Activated CD4-positive, alpha-beta T cell treated with anti-CD3 and anti-CD28 coated beads for 4 hours (primary cell): ENCODE measurements at places on chromosomes 16 and 17.

- DNase-seq: no peak
These were observed 550 bp downstream of the EIF4A3 start for GRCh38 chr17:80146121-80147034.

- DNase-seq: no peak
These were observed 313.6 kb downstream of the HS3ST4 start for GRCh38 chr16:26005336-26005735.

- DNase-seq: no peak
These were observed 134.0 kb upstream of the IRX6 start for GRCh38 chr16:55189682-55190636.

DNA sequence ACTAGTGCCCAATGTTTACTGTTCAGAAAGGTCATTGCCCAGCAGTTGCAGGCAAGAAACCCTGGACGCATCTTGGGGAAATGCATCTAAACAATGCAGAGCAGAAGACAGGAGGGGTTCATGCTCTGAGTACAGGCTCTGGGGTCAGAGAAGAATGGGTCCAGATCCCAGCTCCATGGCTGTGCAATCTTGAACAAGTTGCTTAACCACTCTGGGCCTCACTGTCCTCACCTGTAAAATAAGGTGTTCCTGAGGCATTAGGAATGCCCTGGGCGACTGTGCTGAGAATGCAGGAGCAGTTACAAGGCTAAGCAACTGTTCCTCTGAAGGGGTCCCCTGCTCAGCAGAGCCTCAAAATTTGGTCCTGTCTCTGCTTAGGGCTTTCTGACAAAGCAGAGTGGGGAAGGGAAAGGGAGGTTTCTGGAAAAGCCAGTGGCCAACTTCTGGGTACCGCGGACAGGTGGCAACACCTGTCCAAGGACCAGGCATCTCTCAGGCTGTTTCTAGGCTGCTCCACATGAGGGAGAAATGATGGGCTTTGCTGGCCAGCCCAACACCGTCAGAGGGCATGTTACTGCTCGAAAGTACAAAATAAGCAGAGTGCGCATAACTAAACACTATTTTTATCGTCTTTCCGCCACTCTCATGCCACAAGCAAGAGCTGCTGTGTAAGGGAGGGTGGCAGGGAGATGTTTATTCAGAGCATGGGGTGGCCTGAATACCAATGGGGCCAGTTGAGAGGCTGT lies 176.8 kb downstream of the XYLT1 start:
- DNase-seq: no peak

DNA sequence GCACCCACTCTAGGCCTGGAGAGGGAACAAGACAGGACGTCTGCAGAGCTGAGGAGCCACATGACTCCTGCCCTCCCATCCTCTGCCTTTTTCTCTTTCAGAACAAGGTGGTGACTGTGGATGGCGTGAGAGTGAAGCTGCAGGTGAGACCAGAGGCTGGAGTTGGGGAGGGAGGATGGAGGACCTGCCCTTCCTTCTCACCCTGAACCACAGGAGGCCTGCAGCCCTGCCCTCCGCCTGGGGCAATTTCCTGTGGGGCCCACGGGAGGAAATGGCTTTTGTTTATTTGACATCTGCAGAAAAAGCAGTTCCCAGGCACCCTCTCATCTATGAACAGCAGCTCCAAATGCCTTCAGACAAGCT lies 5.1 kb downstream of the RAB37 start:
- peak; percentile 33 for DNase-seq

- DNase-seq: no peak
These were observed 624.5 kb downstream of the TOX3 start for GRCh38 chr16:51922476-51922875.

GRCh38 chr17:50556803-50557202 lies 3.7 kb upstream of the CACNA1G start:
- no peak for DNase-seq

DNA sequence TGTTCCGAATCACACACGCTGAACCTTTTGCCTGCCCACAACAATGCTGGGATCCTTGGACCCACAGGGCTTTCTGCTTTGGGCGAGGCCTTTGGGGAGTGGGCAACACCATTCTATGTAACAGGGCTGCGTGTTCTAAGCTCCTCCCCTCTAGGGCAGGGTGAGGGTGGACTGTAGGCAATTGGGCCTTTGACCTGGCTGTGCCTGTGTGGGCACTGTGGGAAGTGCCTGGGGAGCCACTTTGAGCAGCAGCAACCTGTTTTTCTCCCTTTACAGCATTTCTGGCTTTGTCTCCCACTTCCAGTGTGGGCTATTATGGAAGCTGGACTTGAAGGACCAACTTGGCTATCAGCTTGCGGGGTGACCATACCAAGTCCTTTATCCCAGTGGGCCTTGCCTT lies 128.9 kb upstream of the WSCD1 start:
- no peak for DNase-seq

DNA sequence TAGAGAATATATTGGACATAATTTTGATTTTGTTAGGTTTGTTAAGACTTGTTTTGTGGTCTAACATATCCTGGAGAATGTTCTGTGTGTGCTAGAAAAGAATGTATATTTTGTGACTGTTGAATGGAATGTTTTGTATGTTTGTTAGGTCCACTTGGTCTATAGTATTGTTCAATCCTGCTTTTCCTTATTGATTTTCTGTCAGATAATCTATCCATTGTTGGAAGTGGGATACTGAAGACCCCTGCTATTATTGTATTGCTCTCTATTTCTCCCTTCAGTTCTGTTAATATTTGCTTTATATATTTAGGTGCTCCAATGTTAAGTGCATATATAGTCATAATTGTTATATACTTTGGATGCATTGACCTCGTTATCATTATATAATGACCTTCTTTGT lies 33.0 kb upstream of the NKD1 start:
- DNase-seq: no peak

- DNase-seq: no peak
These were observed 5.5 kb downstream of the C16orf96 start for GRCh38 chr16:4561596-4561995.

DNA sequence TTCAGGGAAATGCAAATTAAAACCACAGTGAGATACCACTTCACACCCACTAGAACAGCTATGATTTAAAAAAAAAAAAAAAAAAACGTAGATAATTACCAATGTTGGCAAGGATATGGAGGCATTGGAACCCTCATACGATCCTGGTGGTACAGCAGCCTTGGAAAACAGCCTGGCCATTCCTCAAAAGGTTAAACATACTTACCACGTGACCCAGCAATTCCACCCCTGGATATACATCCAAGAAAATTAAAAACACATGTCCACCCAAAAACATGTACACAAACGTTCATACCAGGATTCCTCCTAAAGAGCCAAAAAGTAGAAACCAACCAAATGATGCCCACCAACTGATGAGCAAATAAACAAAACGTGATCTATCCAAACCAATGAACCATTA lies 68.1 kb downstream of the GAS7 start:
- no peak for DNase-seq

- DNase-seq: no peak
These were observed 369 bp upstream of the GJD3 start for GRCh38 chr17:40364906-40365305.

GRCh38 chr16:20084624-20085226 lies 11.0 kb upstream of the GPR139 start:
- DNase-seq: no peak

DNA sequence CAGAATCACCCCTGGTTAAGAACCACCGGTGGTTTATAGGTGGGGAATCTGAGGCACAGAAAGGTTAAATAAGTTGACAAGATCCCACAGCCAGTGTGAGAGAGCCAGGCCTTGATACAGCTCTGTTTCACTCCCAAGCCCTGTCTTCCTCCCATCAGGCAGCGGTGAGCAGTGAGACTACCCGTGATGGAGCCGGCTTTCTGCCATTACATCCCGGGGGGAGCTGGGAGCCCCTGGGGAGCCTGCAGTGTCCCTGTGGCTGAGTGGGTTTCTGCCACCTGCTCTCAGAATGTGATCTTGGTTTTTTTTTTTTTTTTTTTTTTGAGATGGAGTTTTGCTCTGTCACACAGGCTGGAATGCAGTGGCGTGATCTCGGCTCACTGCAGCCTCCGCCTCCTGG lies 66.4 kb downstream of the ABCC1 start:
- DNase-seq: no peak

DNA sequence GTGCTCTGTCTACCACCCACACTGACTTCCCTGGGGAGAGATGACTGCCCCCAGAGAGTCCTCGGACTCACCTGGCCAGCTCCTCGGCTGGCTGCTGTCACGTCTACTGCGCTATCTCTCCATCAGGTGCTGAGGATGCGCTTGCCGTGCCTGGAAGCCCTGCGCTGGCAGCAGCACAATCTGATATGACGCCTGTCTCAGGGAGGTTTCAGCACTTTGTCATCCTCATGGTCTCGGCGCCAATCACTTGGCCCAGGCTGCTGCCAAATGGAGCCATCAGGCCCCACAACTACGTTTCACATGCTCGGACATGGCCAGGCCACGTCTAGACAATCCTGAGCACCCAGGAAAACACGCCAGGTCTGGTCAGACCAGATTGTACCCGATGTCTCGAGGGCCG lies 46.7 kb downstream of the FOXL1 start:
- no peak for DNase-seq

DNA sequence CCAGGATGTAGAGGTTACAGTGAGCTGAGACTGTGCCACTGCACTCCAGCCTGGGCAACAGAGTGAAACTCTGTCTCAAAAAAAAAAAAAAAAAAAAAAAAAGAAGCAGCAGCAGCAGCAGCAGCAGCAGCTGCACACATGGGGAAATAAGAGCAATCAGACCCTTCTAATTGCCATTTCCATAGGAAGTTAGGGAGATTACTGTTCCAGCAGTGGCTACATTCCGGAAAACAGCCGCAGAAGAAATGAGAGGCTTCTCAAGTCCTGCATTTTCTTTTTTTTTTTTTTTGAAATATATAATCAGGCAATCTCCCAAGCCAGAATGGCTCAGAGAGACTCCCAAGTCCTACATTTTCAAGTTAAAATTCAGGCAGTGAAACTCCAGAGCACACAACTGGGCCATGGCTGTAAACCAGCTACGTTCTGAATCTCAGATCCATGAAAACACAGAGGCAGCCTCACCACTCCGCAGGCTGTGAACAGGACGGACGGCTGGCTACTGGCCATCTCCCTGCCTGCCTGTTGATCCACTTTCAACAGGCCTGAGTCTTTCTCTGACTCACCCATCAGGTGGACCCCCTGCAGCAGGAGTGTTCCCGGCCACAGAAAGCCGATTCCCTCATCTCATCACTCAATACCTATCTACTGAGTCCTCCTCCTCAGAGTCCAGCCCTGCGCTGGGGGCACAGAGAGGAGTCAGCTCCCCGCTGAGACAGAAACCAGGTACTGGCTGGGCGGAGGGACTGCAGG lies 15.0 kb downstream of the TRPV1 start:
- DNase-seq: no peak

DNA sequence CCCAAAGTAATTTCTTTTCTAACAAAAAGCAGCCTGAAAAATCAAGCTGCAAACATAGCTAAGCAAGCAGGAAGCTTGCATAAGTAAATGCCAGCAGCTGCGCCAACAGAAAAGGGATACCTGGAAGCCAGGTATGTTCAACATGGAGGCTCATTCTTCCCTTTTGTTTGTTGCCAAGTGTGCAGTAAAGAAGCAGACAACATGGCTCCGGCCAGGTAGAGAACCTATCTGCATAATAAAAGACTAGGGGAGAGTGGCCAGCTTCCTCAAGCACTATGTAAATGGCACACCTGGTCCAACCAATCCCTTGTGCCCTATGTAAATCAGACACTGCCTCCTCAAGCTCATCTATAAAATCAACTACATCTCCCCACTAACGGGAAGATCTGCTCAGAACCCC lies 1407.0 kb downstream of the CDH11 start:
- DNase-seq: no peak

- DNase-seq: no peak
These were observed 21.5 kb downstream of the COPZ2 start for GRCh38 chr17:48016112-48016511.

DNA sequence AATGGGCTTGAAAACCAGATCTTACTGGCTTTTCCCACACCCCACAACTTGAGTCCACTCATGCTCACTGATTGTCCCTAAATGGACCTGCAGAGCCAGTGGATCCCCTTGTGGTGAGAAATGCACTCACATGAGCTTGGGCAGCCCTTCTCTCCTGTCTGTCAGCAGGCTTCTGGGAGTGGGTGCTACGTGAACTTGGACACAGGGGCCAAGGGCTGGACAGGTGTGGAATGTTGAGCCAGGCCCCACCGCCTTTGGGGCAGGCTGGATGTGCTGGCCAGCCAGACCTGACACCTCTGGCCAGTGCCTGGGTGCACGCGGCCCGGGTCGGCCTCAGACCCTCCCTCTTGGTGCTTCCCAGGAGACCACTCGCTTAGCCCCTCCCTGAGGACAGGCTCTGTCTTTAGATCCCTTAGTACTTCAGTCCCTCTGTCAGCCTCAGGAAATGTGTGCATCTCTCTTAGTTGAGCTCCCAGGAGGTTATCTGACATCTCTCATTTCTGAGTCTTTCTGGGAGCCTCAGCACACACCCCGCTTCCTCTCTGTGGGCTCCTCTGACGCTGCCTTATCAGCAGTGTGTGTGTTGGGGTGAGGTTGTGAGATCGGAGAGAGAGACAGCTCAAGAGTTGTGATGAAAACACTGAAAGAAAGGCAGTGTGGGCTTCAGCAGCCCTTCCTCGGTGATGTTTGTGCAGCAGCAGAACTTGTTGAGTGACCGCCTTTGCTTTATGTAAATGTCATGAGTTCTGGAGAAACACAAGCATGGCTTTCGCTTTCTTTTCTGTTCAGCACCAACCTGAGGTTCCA lies 117.0 kb downstream of the RAB11FIP4 start:
- DNase-seq: peak; percentile 52

GRCh38 chr16:14070555-14070876 lies 603 bp upstream of the MRTFB start:
- no peak for DNase-seq

DNA sequence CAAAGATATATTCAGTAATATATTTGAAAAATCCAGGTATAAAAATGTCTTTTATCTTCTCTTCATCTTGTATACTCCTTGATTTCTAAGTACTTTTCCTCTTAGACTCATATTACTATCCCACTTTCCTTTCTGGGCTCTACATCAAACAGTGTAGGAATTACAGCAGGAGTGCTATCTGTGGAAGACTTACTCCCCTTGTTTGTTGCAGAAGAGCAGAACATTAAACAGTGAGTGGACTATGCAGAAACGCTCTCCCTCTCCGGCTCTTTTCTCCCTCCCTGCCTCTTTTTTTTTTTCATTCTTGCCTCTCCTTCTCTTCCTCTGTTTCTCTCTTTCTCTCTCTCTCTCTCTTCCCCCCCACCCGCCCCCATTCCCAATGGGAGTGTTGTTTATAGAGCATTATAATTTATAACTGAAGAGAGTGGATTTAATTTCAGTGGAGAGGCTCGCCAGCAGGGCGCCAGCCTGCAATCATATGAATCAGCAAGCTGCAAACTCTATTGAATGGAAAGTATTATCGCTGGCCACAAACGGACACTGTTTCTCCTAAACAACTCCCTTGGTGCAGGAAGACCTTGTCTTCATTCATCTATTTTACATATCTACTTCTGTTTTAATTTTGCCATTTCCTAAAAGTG lies 242.3 kb upstream of the TBX2 start:
- DNase-seq: no peak
